Smooth muscle cell of the coronary artery (primary cell): ENCODE measurements at places on chromosomes 13 and 19. TPM values are rescaled to one million over a fixed set of nuclear protein-coding genes. Genes with fewer than 3 reads are reported as not detected.

Gene GAPDHS
- not detected in 2 replicates for total RNA-seq

Gene MYBPC2
- not detected in 2 replicates for total RNA-seq

Gene FCER2
- not detected in 2 replicates for total RNA-seq

Gene ZNF878
- 0.23 TPM in 2 replicates for total RNA-seq

Gene ZNF626
- total RNA-seq = 5.3 and 9.5 TPM in 2 replicates

Gene EDDM13
- total RNA-seq = not detected in 2 replicates

Gene ZNF558
- 19.2 and 19.9 TPM in 2 replicates for total RNA-seq

Gene TMEM150B
- not detected in 2 replicates for total RNA-seq

Gene MAU2
- total RNA-seq = 23.2 and 31.8 TPM in 2 replicates
